Stimulated activated CD8-positive, alpha-beta memory T cell treated with anti-CD3 and anti-CD28 coated beads, Interleukin-4, amount 100 ng/mL, for 1 hour (primary cell): ENCODE measurements at places on chromosomes 5 and 9.
A peak's percentile ranks its signal among the peaks of the same experiment; 100 is the strongest.

DNA sequence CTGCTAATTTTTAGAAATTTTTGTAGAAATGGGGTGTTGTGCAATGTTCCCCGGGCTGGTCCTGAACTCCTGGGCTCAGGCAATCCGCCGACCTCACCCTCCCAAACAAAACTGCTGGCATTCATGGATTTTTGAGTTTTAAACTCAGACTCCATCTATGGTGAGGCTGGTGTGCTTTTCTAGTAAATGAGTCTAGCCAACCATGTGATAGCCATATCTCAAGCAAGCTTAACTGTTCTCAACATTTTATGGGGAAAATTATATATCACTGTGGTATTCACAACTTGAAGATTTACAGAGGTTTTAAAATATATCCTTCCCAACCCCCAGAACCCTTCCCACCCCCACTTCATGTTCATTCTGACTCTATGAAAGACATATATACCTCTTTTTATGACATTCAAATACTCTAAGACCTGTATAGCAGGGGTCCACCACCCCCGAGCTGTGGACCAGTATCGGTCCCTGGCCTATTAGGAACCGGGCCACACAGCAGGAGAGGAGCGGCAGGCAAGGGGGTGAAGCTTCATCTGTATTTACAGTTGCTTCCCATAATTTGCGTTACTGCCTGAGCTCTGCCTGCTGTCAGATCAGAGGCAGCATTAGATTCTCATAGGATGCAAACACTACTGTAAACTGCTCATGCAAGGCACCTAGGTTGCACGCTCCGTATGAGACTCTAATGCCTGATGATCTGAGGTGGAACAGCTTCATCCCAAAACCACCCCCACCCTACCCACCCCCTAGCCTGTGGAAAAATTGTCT, 4.5 kb upstream of the NADK2 start:
- DNase-seq: no peak

GRCh38 chr9:127451608-127451857, 223 bp downstream of the LRSAM1 start:
- no peak for DNase-seq

GRCh38 chr9:129225490-129225778, 47.4 kb upstream of the IER5L start:
- DNase-seq: no peak

- no peak for DNase-seq
Observed at GRCh38 chr9:34522091-34522887, 501 bp downstream of the ENHO start.

DNA sequence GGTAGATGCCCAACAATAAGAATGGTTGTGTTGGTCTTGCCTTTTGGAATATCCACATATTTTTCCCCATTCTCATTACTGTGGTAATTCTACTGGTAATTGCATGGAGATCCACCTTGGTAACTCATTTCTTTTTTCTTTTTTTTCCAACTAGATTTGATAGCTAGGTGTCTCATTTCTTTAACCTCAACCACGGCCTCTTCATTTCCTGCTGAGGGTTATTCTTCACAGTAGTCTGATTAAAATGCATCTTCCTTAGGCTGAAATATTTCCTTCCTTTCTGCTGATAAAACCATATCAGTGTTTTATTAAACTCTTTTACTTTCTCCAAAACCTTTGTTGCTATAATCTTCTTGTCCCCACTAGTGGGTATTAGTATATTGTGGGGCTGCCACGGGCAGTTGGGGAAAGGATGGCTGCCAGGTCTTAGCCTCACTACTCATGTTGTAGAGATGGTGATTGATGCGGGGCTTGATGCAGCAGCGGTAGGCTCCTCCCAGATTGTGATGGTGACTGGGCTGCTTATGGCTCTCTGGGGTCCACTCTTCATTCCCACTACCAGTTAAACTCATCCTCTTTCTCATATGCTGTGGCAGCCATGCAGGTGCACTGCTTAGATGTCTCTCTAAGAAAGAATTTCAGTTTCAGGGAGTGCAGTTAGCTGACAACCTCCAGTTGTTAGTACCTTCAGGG, 35.9 kb downstream of the KIF2A start:
- DNase-seq: no peak

GRCh38 chr5:141354900-141355469, at the start of gene PCDHGA4:
PCDHGA4 (plus strand) TSS chr5:141355021; CDS start chr5:141355108, 87 bp downstream.
- DNase-seq: no peak

- DNase-seq: no peak
Observed at GRCh38 chr5:14584848-14585247, 3.3 kb downstream of the OTULINL start.

- DNase-seq: no peak
Observed at GRCh38 chr5:39167141-39167971, 52.0 kb downstream of the FYB1 start.

DNA sequence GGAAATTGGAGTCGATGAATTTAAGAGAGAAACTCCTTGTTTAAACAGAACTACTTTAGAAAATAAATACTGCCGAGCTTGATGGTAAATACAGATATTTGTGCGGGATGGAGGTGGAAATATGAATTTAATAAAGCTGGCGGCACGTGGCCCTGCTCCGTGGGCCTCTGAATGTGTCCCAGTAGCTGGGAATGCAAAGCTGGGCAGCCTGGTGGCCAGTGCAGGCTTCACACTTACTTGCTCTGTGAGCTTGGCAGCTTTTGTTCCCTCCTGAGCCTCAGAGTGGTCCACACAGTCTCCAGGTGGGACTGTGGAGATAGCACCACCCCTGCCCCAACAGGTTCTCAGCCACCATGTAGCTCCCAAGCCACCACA, 45.9 kb downstream of the BARX1 start:
- no peak for DNase-seq

- peak; percentile 3 for DNase-seq
Observed at GRCh38 chr5:108380531-108381349, 1.2 kb downstream of the FBXL17 start.
